ENCODE measurements at places on chromosomes 5 and 9.

DNA sequence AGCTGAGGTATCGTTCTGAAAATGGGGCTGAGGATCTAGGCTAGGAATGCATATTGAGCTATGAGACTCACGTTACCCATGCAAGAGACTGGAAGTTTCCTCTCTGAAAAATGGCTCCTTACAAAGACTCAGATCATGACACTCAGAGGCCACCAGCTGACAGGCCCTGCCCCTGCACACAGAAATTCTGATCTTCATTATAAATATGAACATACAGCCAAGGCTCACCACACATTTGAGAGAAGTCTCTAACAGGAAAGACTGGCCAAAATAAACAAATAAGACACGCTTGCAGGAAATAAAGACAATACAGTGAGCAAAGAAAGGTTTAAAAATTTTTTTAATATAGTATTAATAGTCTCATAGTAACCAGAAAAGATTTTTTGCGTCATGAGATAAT is 365.9 kb downstream of the NFIB start:
- no peak for DNase-seq

DNA sequence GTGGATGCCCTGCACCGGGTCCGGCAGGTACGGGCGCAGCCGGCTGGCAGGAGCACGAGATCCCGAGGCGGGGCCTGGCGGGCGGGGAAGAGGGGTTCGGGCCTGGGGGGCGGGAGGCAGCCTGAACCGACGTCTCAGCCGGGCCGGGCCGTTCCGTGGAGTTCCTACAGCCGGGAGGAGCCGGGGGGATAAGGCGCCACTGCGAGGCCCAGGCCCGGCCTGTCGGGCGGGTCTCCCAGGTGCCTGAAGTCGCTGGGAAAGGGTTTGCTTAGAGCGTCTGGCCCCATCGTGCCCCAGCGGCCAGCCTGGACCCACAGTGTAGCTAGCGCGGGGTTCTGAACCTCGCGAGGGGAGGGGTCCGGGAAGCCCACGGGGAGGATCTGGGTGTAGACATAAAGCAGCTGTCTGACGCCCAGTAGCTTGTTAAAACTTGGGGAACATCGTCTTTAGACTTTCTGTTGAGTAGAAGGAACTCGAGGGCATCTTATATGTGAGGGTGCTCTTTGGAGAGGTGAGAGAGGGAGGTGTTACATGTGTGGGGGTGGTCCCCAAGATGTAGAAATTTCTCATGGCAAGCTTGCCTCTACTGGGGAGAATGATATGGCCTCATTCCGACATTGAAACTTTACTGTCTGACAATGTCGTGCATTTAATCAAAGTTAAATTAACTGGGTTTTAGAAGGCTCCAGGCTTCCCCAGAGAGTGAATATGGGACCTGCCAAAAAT is 524 bp downstream of the FUBP3 start:
- peak; percentile 30 for DNase-seq

DNA sequence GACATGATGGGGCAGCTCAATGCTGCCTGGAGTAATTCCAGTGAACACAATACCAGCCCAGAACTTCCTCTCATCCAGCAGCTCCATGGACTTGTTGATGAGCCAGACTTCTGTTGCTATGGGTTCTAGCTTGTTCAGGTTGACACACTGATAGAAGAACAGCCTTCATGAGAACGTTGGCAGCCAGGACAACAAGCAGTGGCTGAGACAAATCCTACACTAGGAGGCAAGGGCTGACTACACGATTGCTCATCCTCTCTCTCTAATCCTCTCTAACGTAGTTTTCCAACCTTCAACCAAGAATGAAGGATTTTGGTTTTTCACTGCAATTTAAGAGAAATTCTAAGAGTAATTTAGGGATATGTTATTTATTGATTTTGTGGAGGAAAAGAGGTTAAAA is 67.8 kb downstream of the NIPSNAP3B start:
- no peak for DNase-seq

- DNase-seq = no peak
Observed at GRCh38 chr9:96382175-96382574, 1.3 kb downstream of the SLC35D2 start.

DNA sequence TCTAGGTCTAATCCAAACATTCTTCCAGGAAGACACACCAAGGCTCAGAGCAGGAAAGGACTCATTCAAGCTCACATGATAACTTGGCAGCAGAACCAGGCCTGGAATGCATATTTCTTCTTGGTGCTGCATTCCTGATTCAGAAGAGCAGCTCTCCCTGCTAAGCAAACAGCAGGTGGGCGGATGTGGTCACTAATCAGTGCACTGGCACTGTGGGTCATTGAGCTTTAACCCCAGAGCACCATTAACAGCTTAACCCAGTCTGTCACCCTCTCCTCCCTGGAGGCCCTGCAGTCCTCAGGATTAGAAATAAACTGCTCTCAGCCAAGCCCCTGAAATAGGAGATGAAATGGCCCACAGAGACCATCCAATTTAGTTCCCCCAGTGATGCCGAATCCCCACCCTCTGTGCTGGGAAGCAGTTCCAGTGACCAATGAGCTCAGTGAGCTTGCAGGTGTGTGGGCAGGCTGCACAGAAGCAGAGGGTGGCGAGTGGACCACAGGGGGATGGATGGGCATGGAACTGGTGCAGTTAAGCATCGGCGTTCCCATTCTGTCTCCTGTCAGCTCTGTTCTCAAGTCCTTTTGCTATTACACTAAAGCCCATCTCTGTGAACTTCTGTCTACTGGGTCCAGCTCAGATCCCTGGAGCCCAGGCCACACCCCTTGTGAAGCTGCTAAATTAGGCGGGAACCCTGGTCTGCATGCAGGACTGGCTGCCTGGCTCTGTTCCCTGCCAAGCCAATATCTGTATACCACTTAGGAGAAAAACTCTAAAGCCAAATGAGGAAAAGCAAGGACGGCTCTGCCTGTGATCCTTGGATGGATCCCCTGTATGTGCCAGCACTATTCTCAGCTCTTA is 16.6 kb upstream of the MEGF9 start:
- no peak for DNase-seq

DNA sequence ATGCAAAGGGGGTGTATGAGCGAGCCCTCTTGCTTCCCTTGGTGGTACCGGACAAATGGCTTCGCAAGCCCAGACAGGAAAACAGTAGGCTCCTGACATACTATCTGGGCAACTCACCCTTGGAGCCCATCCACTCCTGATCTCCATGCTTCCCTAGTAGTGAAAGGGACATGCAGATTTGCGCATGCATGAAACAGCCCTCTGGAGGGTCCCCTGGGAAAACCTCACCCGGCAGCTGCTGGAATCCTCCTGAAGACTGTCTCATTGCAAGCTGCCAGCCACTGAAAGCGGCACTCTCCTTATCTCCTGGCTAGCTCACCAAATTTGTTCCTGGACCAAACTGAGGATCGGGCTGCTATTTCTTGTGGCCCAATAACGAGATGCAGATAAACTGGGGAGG is 10.2 kb downstream of the ZNF169 start:
- no peak for DNase-seq

DNA sequence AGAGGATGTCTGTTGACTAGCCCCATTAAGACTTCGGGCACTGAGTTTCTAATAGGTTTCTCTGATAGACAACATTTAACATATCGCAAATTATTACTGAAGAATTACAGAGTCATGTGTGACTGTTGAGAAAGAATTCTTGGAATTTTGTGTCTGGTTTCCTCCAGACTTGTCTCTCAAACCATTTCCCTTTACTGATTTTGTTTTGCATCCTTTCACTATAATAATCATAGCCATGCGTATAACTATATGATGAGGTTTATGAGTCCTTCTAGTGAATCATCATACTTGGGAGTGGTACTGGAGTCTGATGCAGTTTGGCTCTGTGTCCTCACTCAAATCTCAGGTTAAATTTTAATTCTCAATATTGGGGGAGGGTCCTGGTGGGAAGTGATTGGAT is 27.0 kb downstream of the ZNF169 start:
- DNase-seq = no peak

- DNase-seq = no peak
Observed at GRCh38 chr5:40734986-40735385, 20.8 kb downstream of the TTC33 start.

- DNase-seq = no peak
Observed at GRCh38 chr9:81604306-81605169, 84.8 kb downstream of the TLE1 start.

GRCh38 chr9:126331964-126332748 is 5.5 kb downstream of the MVB12B start:
- DNase-seq = no peak

DNA sequence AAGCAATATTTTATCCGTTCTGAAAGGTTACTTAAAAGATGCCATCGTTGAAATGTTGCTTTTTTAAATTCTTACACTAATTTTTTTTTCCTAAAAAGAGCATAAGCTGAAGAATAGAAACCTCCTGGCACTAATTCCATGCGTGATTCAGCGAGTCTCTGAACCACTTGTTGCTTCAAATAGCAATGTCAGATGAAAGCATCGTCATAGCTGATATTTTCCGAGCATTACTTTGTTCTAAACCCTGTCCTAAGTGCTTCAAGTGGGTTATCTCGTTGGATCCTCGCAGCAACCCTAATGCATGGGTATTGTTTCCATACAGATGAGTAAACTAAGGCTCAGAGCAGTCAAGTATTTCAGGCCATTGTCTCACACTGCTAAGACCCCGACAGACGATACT is 79.7 kb downstream of the CDH6 start:
- DNase-seq = no peak

DNA sequence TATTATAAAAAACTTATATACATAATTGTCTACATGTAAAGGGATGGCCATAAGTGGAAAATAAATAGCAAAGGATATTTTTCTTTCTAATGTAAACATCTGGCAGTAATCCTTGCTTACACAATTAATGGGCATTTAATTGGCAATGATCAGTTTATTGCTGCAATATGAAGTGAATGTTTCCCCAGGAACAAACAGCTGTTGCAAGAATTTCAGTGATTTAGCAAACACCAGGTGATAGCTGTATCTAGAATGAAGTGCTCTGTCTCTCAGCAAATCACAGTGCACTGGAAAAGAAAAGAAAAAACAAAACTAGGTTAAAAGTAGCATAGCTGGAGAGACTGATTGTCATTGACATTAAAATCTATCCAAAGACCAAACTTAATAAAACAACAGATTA is 594.5 kb upstream of the ARRDC3 start:
- no peak for DNase-seq

DNA sequence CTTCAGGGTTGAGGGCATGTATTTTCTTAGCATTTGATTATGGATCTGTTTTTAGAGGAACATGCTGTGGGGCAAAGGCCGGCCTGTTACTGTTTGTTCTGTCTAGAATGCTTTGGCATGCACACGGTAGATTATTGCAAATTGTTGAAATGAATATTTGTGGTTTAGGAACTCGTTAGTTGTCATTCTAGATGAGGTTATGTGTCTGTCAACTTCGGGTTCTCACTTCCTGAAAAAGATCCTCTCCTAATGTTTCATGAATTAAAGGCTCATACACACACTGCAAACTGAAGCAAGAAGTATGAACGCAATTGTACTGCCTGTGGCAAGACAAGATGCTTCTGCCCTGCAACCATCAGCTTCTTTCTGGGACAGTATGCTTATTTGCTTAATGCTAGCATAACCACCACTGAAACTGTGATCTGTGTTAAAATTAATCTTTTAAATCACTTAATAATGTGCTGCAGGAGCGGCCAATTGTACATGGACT is 99.6 kb downstream of the BASP1 start:
- DNase-seq = no peak

DNA sequence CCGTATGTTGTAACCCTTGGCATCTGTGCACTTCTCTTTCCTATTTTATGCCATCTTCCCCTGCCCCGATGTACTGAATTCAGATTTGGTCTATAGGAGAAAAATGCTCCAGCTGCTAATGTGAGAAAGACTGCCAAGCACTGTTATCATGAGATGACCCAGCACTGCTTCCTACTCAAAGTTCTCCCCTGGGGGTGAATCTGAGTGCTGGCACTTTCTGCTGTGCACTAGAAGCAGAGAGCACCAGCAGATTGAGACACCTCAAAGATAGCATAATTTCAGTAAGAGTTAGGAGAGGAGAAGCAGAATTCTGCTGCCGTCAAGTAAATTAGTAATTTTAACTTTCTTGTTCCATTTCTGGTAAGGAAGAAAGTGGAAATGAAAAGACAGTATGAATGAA is 92.8 kb upstream of the ACOT12 start:
- DNase-seq = no peak

GRCh38 chr9:108837530-108837929 is 18.3 kb downstream of the ACTL7B start:
- DNase-seq = no peak

GRCh38 chr5:140631036-140631417 is 1.9 kb downstream of the CD14 start:
- DNase-seq = no peak

GRCh38 chr9:70539001-70539400 is 124.5 kb upstream of the KLF9 start:
- no peak for DNase-seq

GRCh38 chr5:94746731-94747124 is 128.3 kb downstream of the SLF1 start:
- no peak for DNase-seq

- DNase-seq = no peak
Observed at GRCh38 chr5:72390836-72391235, 70.7 kb downstream of the PTCD2 start.

- DNase-seq = no peak
Observed at GRCh38 chr5:81768935-81769452, 18.1 kb upstream of the SSBP2 start.

DNA sequence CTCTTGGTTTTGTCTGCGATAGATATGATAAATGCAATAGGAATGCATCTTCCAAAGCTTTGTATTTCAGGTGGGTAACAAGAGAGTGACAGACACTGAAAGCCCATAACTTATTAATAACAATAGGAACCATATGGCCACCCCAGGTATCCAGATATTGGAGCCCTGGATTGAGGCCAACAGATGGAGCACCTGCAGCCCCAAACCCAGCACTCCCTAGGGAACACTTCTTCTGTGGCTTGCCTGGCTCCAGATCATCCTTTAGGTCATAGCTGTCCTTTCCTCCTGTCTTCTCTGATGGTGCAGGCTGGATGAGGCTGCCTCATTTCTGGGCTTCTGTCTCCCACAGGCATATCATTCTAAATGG is 5.0 kb upstream of the IL3 start:
- DNase-seq = no peak

DNA sequence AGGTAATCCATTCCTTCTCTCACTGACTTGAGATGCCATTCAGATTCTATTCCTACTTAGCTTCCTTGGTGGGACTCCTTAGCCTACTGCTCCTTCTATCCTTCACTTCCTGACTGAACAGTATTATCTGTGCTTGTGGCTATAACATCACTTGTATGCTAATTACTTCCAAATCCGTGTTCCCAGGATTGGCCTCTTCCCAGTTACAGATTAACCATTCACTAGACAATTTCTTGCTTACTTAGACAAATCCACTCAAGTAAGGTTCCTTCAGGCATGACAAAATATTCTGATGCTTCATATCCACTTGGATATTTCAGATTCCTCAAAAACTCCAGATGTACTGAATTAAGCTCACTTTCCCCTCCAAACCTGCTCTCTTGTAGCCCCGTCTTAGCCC is 18.3 kb downstream of the LIFR start:
- no peak for DNase-seq

GRCh38 chr5:98308960-98309359 is 464.5 kb upstream of the RGMB start:
- DNase-seq = no peak

- DNase-seq = no peak
Observed at GRCh38 chr9:75000835-75001234, 27.3 kb downstream of the CARNMT1 start.
